ENCODE measurements at places on chromosomes 1 and 21. TPM values are rescaled to one million over a fixed set of nuclear protein-coding genes. Genes with fewer than 3 reads are reported as not detected.

KIRREL1 gene
- 12.5 TPM for total RNA-seq

ELF3 gene
- total RNA-seq = 10.8 TPM

DNA sequence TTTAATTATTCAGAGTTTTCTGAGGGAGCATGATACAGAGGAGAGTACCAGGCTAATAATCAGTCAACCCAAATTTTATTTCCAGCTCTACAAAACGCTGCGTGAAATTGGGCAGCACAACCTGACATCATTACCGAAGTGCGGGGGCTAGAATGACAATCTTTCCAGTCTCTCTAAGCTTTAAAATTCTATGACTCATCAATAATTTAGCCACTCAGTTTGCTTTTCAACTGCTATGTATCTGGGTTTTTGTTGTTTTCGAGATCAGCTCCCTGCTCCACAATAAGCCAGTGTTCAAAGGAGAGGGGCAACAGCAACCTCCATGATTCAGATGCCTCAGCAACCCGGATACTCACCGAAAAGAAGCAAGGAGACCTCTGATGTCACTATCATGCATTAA lies 13.9 kb downstream of the SORT1 start:
- DNase-seq = no peak

- DNase-seq = no peak
Measured at GRCh38 chr1:158607296-158607695, 2.2 kb downstream of the OR10Z1 start.

RNASEL gene
- total RNA-seq = 5.2 TPM

DUSP12 gene
- total RNA-seq = 12.1 TPM

DNA sequence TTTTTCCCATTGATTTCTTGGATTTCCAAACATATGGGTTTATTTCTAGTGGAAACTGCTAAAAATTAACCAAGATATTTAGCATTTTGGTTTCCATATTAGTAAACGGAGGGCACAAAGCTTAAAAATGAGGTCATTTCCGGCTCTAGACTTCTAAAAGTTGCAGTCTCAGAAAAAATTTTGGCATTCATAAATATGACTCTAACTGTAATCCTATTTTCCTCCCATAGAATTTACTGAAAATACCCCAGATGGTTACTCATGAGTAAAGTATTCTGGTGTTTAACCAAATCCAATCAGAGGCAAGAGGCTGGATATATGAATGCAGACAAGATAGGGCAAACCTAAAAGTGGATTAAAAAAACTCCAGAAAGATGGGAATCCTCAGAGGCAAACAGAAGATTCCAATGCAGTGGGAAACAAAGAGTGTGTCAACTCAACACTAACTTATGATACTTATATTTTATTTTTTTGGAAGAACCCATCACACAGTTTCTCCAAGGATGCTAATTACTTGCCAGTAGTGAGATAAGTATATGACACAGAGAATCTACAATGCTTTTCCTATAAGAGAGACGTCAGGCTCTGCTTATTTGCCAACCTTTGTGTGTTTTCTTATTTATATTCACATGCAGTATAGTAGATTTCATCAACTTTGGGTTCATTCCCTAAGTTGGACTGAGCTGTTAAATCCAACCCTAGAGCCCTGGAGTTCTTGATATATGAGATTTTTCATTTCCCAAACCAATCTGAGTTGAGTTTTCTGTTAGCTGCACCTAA lies 90.1 kb upstream of the BCL10 start:
- DNase-seq = no peak

GRCh38 chr1:2275796-2276536 lies 47.8 kb downstream of the SKI start:
- no peak for DNase-seq

SLC37A1 gene
- total RNA-seq = 23.1 TPM

TMEM54 gene
- 252 TPM for total RNA-seq

DNA sequence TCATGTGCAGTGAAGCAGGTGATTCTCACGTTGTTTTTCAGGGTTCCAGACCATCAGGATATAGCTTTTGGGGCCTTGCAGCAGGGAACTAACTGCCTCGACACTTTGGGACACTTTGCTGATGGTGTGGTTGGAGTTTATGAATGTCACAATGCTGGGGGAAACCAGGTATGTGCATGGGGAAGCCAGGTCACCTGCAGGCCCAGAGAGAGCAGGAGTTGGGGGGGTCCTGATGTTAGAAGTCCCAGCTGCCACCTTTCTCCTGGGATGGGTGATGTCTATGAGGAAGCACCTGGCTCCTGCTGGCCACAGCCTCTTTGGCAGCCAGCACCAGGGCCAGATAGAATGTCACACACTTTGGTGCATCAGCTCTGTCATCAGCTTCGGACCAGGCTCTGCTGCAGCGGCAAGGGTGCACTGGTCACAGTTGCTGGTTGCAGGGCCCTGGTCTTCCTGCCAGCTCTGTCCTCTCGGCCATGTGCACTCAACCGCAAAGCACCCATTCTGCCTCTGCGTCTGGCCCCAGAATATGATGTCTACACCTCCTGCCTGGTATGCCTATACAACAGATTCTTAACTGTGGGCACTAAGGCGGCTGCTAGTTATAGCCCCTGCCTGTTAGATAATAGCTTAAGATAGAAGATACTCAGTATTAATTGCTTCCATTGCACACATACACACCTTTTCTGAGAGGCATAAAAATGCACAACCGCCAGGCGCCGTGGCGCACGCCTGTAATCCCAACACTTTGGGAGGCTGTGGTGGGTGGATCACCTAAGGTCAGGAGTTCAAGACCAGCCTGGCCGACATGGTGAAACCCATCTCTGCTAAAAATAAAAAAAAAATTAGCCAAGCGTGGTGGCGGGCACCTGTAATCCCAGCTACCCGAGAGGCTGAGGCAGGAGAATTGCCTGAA lies 160.7 kb downstream of the PGBD5 start:
- DNase-seq = peak; percentile 65

DNA sequence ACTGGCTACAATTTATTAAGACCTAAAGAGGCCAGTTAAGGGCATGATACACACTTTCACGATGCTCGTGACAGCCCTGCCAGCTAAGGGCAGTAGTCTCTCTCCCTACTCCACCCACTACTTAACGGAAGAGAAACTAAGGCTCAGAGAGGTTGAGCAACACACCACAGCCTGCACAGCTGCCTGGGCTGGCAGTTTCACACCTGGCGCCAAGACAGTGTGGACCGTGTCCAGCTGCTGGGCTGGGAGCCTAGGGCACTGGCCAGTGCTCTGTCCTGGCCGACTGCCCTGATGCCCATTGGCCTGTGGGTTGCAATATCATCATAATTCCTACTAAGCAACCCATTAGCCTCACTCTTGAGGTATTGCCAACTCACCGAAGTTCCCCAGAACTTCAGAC lies 27.6 kb downstream of the TENT5C start:
- peak; percentile 40 for DNase-seq

DNA sequence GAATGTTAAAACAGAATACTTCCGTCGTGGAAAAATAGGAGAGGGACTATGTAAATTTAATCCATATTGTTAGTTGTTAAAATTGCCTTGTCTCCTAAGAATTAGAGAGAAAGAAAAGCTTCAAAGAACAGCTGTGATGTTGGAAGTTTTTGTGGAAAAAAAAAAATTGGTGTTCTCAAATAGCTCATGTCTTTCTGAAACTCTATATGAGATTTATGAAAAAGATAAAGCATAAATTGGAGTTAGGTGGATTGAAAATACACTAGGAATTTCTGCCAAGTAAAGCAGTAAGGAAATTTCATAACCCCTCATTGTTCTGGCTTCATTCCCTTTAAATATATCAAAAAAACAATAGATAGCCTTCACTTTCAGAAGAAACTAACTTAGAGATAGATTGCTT lies 274.0 kb upstream of the ADAMTS5 start:
- DNase-seq = no peak

GPATCH4 gene
- total RNA-seq = 15.9 TPM

GRCh38 chr1:57324388-57324787 lies 99.5 kb downstream of the DAB1 start:
- DNase-seq = no peak
